Stimulated activated CD8-positive, alpha-beta memory T cell treated with anti-CD3 and anti-CD28 coated beads, Interleukin-15, amount 100 ng/mL, for 4 hours (primary cell): ENCODE measurements at places on chromosomes 4 and X.
A peak's percentile ranks its signal among the peaks of the same experiment; 100 is the strongest.

DNA sequence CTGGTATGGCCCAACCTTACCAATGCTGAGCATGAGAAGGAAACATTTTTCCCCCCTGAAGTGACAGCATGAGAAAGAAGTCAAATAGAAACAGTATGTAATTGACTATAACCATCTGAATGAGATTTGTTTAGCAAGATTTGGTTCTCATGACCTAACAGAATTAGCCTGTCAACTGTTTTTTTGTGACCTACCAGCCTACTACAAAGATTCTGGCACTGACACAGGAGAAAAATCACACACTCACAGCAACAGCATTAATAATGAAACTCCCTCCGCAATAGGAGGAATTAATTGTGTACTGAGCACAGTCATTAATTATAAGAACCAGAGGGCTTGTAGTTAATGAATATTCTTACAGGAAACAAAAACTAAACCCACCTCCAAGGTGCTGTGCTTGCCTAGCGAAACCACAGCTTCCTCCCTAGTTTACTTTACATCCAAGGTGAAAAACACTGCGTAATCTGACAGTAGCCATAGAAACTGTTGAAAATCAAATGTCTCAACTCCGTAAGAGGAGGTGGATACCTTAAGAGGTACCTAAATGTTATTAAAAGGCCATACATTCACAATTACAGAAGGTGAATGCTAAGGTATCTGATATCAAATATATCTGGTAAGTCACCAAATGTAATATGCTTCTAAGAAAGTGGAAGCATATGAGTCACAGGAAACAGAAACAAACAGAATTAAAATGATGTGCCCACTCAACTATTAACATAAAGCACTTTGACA, 34.9 kb downstream of the MMRN1 start:
- no peak for DNase-seq

DNA sequence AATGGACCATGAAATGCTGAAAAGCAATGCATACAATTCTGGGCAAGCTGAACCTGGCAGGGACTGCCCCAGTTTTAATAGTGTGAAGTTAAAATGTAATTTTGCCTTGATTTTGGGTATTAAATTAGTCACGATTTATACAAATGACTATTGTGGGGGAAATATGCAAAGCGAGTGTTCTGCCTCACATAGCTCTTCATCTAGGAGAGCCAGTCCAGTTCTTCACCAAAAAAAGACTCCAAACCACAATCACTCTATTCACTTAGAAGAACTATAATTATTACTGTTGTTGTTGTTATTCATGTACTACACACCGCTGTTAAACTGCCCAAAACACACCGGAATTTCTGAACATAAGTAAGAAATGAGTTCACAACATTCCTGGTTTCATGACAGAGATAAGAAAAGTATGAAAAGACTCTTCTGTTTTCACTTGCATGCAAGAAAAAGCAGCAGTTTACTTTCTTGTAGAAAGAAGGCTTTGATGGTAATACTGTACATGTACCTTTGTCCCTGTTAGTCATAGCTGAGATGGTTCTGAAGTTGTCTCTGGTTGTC, 101.9 kb downstream of the QRFPR start:
- no peak for DNase-seq

DNA sequence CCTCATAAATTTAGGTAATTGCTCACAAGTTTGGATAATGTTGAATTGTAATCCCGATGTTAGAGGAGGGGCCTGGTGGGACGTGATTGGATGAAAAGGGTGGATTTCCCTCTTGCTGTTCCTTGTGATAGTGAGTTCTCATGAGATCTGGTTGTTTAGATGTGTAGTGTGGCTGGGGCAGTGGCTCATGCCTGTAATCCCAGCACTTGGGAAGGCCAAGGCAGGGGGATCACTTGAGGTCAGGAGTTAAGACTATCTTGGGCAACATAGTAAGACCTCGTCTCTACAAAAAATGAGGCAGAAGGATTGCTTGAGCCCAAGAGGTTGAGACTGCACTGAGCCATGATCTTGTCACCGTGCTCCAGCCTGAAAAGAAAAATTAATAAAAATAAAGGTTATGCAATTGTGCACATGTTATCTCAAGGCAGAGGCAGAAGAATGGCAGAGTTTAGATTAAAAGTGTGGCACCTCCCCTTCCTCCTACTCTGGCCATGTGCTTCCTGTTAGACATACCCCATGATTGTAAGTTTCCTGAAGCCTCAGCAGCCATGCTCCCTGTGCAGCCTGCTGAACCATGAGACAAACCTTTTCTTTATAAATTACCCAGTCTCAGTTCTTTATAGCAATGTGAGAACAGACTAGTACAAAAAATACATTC, 36.5 kb downstream of the ERVMER34-1 start:
- no peak for DNase-seq

DNA sequence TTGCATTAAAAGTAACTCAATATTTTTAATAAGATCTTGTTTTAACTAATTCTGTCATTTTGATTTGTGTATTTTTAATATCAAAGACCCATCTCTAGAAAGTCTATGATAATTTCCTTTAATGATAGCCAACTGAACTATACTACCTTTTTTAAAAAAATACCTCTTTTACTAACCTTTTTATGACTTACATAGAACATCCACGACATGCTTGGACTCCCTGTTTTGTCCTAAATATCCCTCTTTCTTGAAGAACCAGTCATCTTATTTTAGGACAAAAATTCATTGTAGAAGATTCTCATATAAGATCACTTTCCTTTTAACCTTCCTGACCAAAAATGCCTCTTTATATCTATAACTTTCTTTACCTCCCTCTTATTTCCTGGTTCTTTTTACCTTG, 76.8 kb upstream of the GC start:
- DNase-seq: no peak

- no peak for DNase-seq
These were observed 693.4 kb upstream of the INTU start for GRCh38 chr4:126939401-126939800.

DNA sequence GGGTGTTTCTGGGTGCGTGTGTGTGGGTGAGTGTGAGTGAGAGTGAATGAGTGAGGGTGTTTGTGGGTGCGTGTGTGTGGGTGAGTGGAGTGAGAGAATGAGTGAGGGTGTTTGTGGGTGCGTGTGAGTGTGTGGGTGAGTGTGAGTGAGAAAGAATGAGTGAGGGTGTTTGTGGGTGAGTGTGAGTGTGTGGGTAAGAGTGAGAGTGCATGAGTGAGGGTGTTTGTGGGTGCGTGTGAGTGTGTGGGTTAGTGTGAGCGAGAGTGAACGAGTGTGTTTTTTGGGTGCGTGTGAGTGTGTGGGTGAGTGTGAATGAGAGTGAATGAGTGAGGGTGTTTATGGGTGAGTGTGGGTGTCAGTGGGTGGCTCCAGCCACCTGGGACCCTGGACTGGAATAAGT, 1676.1 kb upstream of the TENM3 start:
- DNase-seq: no peak

- no peak for DNase-seq
These were observed 3.2 kb upstream of the CLOCK start for GRCh38 chr4:55549888-55550287.

DNA sequence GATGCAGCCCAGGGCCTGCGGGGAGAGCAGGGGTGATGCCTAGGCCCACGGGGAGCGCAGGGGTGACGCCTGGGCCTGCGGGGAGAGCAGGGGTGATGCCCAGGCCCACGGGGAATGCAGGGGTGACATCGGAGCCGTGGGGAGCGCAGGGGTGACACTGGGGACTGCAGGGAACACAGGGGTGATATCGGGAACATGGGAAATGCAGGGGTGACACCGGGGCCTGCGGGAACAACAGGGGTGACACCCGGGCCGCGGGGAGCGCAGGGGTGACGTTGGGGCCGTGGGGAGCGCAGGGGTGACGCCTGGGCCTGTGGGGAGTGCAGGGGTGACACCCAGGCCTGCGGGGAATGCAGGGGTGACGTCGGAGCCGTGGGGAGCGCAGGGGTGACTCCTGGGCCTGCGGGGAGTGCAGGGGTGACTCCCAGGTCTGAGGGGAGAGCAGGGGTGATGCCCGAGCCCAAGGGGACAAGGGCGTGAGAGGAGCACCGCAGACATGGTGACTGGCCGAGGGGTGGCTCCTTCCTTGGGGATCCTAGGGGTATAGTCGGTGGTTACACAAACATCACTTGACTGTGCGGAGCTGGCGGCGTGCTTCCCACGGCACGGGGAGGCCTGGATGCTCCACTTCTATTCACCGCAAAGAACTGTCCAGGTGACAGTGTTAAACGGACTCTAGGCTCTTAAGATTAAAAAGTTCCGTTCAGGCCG, 38.0 kb downstream of the GAK start:
- DNase-seq: no peak

DNA sequence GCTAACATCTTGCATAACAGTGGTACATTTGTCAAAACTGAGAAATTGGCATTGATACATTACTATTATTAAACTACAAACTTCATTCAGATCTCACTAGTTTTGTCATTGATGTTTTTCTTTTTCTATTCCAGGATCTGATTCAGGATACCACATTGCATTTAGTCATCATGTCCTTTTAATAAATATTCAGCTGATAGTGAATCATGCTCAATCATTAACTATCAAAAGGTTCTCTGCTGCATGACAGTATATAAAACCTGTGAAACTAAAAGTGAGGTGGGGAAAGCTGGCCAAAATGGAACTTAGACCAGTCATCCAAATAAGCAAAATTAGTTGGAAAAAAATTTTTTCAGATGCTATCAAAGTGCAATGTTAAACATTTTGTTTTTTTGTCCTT, 28.1 kb upstream of the HS6ST2 start:
- no peak for DNase-seq

- DNase-seq: no peak
These were observed 3.0 kb downstream of the IL21 start for GRCh38 chr4:122617597-122618593.

GRCh38 chr4:41256740-41257256, at the start of gene UCHL1:
UCHL1 (plus strand) TSS chr4:41256928; CDS start chr4:41256977, 49 bp downstream.
- DNase-seq: no peak

- no peak for DNase-seq
These were observed 5.7 kb downstream of the ELK1 start for GRCh38 chrX:47644557-47645091.

GRCh38 chr4:54780149-54780495, 122.4 kb downstream of the KIT start:
- DNase-seq: no peak

DNA sequence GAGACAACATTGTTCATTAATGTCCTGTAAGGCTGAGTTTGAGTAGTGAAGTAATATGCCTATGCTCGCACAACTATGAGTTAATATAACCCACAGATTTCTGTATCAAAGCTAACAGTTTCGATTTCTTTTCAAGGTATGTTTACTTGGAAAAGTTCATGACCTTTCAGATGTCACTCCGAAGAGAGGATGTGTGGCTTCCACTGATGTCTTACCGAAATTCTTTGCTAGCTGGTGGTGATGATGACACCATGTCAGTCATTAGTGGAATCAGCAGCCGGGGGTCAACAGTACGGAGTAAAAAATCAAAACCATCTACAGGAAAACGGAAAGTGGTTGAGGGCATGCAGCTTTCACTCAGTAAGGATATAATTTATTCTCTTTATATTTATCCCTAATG, 124.9 kb downstream of the STAG2 start:
- DNase-seq: peak; percentile 0

- DNase-seq: no peak
These were observed 13.5 kb downstream of the AFF1 start for GRCh38 chr4:86948276-86948675.

- no peak for DNase-seq
These were observed at the start of gene DDIT4L for GRCh38 chr4:100189820-100190642. DDIT4L (minus strand) TSS chr4:100190468; CDS start chr4:100189983, 485 bp downstream.

- DNase-seq: no peak
These were observed 17.6 kb upstream of the SOD3 start for GRCh38 chr4:24777536-24778463.

GRCh38 chrX:14942341-14942740, 69.1 kb downstream of the MOSPD2 start:
- no peak for DNase-seq

GRCh38 chrX:133881893-133882292, 103.5 kb downstream of the GPC3 start:
- no peak for DNase-seq

GRCh38 chr4:118915468-118915867, 26.8 kb downstream of the SYNPO2 start:
- no peak for DNase-seq

DNA sequence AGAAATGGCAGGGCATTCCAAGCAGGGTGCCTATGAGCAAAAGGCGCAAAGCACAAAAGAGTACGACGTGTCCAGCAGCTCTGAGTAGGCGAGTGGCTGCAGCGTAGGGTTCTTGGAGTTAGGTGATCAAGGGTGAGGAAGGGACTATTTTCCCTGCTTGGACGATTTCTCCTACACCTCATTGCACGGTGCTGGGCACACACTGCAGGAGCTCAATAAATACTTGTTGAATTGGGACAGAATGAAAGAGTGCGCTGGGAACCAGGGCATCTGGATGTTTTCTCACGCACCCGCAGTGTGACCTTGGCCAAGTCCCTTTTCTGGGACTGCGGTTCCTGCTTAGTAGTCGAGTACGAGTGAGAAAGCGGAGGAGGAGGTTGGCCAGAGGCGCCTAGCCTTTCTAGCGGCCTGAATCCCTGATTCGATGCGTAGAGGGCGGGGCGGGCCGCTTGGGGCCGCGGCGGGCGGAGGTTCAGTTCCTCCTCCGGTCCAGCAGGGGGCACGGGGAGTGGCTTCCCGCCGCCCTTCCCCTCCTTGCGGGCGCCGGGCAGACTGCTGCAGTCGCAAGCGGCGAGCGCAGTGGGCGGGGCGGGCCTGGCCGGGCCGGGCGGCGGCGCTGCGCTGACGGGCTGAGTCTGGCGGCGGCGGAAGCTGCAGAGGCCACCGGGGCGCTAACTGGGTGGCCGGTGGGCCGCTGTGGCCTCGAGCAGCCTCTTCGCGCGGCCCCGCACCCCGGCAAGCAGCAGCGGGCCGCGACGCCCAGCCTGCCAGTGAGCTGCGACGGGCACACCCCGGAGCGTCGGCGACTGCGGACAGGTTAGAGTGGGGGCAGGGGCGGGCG, at the start of gene FAM199X:
TSS of gene FAM199X (plus strand) at position 560 of the 841 bp plus-strand sequence. CDS start 333 bp downstream, outside the sequence.
- peak; percentile 64 for DNase-seq

DNA sequence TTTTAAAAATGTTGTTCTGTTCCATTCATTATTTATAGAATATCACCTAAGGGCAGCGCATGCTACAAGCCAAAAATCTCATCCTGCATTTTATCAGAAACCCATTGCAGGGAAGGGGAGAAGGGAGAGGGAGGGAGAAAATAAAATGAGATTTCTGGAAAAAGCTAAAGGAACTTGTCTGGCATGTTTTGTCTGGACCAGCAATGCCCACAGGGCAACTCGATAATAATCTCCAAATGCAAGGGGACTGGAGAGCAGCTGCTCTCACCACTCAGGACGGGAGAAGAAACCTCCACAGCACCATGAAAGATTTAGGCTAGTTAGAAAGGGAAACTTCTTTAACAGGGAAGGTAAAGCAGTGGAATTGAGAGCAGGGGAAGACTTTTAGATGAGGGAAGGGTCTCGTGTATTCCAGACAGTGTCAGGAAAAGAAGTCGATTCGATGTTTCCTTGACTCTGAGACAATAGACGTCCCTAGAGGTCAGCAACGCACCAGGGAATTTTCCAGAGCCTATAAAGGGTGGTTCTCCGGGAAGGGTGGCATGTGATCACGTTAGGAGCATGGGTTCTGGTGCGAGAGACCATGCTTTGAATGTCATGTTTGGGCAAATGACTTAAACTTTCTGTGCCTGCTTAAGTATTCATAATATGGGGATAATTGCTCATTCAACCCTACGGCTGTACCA, 132.2 kb upstream of the NDP start:
- DNase-seq: no peak

GRCh38 chrX:48966796-48967579, 4.7 kb downstream of the KCND1 start:
- DNase-seq: no peak
